ENCODE measurements at places on chromosomes 2 and 18.

- no peak for DNase-seq
These were observed 254.6 kb downstream of the CDH20 start for GRCh38 chr18:61587865-61588264.

GRCh38 chr2:42142547-42143184 lies 26.5 kb upstream of the EML4 start:
- no peak for DNase-seq

DNA sequence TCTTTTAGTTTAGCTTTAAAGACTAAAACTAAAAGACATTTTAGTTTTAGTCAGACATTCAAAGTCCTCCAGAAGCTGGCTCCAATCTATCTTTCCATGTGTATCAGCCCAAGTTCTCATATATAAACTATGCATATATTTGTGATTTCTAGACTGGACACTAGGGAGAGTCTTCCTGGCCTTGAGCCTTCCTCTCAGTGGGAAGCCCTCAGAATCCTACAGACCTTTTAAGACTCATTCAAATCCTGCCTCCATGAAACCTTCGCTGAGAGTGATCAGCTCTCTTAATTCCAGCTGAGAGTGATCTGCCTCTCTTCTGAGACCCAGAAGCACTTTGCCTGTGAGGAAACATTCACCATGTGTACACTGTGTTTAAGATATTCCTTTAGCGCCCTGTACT lies 452.7 kb downstream of the TGIF1 start:
- DNase-seq: no peak

- DNase-seq: no peak
These were observed 96.3 kb downstream of the PHLPP1 start for GRCh38 chr18:62811674-62812073.

DNA sequence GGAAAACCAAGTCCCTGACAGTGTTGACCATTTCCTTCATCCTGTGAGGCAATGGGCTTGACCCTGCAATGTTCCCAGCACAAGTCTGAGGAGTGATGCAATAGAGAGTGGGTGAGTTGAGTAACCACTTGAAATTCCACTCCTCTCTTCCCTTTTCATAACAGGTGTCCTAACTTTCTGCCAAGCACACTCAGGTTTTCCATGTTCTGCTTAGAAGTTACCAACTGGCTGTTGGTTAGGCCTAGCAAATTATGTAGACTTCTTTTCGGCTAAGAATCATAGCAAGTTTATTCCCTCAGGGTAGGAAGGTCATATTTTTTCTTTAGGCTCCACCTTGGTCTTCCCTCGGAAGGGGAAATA lies 11.5 kb downstream of the GNLY start:
- no peak for DNase-seq

DNA sequence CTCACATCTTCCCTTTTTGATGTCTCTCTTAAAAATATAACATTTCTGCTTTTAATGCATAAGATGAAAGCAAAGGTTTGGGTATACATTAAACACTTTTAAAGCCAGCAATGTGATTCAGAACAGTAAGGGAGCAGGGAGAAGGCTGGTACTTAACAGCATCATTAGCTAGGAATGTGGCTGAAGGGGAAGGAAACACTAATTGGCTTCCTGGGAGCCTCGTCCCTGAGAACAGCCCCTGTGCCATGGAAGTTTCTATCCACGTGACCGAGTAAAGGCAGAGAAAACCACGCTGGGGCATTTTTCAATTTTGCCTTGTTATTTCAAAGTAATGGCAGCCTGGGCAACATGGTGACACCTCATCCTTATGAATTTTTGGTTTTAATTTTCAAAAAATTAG lies 109.2 kb upstream of the GPC1 start:
- no peak for DNase-seq

DNA sequence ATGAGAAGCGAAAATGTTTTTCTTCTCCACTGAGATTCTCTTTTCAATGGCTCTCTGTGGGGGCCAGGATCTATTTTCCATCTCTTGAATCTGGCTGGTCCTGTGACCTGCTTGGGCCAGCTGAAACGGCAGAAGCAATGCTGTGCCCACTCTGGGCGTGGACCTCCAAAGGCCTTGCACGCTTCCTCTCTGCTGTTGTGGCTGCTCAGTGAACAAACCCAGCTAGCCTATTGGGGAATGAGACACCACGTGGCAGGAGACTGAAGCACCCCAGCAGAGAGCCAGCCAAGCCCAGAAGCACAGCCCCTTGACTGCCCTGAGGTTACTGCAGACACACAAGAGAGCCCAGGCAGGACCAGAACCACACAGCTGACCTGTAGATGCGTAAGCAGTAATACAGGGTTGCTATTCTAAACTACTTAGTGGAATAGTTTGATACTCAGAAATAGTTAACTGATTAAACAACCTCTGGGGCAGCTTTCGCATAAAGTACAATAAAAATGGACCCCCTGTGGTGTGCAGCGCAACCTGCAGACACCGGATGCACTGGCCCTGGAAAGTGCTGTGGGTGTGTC lies 221.7 kb upstream of the SH3BP4 start:
- no peak for DNase-seq

- DNase-seq: no peak
These were observed 120.5 kb downstream of the LYPD6B start for GRCh38 chr2:149158957-149159356.

GRCh38 chr2:239267288-239267951 lies 133.4 kb downstream of the HDAC4 start:
- DNase-seq: peak; percentile 79

GRCh38 chr18:40249390-40250080 lies 1705.5 kb upstream of the PIK3C3 start:
- no peak for DNase-seq

- DNase-seq: no peak
These were observed 47.5 kb upstream of the MAP3K20 start for GRCh38 chr2:173028141-173028540.

DNA sequence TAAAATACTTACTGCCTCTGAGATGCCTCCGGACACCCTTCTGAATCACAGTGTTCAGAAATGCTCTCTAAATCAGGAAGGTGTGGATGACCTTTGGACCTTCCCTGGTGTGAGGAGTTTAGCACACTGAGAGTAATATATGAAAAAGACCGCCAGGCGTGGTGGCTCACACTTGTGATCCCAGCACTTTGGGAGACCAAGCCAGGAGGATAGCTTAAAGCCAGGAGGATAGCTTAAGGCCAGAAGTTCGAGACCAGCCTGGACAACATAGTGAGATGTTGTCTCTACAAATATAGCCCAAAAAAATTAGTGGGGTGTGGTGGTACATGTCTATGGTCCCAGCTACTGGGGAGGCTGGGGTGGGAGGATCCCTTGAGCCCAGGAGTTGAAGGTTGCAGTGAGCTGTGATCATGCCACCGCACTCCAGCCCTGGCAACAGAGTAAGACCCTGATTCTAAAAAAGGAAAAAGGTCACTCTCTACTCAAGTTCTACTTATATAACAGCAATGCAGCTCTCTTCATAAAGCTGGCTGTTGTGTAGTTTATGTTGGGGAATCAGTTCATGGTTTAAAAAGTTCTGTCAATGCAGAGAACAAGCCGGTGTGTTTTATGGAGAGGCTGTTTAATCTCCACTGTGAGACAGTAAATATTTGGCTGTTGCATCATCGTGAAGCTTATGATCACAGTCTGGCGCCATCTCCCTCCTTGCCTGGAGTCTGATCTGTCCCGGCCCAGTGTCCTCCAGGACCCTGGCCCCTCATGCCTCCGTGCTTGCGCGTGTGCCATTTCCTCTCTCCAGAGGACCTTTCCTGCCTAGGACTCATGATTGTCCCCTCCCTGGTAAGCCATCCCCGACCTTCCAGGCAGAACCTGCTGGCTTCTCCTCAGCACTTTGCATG lies 184.5 kb downstream of the FAM210A start:
- no peak for DNase-seq

GRCh38 chr2:151299920-151300539 lies 10.6 kb upstream of the NMI start:
- DNase-seq: no peak

- no peak for DNase-seq
These were observed 2.7 kb downstream of the GEN1 start for GRCh38 chr2:17756668-17757067.

- no peak for DNase-seq
These were observed 67.2 kb upstream of the RAB6C start for GRCh38 chr2:129912066-129912820.

GRCh38 chr2:56502616-56503015 lies 318.8 kb downstream of the CCDC85A start:
- DNase-seq: no peak

DNA sequence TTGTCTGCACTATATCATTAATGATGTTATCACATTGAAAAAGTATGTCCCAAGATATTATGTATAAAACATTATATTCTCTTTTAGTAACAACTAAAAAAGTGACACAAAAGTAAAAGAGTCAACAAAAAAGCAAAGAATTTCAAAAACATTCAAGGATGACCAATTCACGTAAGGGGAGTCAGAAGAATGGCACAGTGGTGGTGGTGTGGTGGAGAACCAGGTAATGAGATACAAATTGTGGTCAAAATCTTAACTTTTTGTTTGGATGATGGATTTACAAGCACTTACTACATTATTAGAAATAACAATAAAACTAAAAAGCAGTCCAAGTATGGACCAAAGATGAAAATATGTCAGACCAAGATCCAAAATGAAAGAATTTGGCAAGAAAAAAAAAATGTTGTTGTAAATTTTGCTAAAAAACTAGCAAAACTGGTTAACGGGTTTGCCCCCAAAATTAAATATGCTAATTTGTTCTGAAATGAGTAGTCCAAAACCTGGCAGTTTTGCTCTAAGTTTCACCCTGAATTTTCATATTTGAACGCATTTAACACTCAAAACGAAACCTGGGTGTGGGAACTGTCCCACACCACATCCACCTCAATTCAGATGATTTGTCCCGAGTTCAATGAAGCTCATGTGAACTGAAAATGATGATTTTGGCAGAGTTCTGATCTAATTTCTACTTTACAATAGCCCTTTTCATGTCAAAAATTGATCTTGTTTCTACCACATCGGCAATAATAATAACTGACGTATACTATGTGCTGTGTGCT lies 135.8 kb downstream of the IKZF2 start:
- DNase-seq: no peak

GRCh38 chr2:223952280-223952968 lies 4.8 kb upstream of the MRPL44 start:
- no peak for DNase-seq

GRCh38 chr18:26780520-26781325 lies 84.8 kb downstream of the AQP4 start:
- DNase-seq: no peak

GRCh38 chr18:58299936-58300335 lies 255.9 kb downstream of the NEDD4L start:
- no peak for DNase-seq

DNA sequence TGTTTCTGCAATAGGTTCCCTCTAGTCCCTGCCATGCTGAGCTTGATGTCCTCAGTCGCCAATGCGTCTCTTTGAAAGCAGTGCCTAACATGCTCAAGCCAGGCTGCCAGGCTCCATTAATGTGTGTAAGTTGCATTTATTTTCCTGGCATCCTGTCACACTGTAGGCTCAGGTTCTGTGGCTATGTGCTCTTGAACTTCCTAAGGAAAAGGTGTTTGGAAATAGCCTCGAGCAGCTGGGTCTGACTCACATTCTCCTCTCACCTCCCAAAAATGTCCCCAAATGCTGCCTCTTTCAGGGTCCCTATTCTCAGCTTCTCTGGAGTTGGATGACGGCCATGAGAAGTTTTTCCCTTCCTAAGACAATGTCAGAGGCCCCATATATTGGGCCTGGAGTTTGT lies 58.0 kb upstream of the SLC14A2 start:
- no peak for DNase-seq

DNA sequence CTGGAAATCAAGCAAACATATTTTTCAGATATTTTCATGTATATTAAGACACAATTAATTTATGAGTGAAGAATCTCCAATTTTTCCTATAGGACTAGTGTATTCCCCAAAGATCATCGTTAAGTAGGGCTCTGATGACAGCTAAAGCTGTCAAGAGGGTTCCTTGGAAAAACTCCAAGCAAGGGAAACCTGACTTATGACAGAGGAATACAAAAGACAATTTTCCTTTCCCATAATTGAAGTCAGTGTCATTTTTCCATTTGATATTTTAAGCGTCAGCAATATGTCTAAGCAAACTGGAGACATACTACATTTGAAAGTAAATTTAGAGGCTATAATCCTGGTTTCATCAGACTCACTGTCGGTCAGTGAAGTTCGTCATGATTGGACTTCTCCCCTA lies 36.1 kb downstream of the RIT2 start:
- no peak for DNase-seq

GRCh38 chr18:6106091-6106685 lies 210.9 kb upstream of the TMEM200C start:
- DNase-seq: no peak

DNA sequence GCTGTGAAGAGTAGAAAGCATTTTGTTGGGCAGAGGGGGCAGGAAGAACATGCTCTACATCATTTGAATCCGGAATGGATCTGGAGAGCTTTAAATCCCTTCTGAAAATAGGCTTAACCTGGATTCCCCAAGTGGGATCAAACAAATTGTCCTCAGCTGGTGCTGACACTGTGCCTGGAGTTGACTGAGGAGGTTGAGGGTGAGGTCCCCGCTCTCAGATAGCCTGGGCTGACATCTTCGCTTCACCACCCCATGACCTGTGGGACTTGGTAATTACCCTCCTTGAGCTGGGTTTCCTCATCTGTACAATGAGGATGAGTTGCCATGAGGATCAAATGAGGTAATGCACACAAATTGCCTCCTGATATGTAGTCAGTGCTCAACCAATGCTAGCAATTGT lies 117.8 kb upstream of the SMAD2 start:
- no peak for DNase-seq

DNA sequence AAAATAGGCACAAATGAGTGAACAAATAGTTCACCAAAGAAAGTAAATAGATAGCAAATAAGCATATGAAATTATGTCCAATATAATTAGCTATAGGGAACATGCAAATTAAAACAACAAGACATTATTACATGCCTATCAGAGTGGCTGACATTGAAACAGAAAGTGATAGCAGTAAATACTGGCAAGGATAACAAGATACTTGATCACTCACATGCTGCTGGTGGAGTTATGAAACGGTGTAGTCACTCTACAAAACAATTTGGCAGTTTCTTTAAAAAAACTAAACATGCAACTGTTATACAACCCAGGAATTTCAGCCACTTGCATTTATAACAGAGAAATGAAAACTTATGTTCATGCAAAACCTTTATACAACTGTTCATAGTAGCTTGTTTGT lies 439.2 kb upstream of the ACVR2A start:
- no peak for DNase-seq

DNA sequence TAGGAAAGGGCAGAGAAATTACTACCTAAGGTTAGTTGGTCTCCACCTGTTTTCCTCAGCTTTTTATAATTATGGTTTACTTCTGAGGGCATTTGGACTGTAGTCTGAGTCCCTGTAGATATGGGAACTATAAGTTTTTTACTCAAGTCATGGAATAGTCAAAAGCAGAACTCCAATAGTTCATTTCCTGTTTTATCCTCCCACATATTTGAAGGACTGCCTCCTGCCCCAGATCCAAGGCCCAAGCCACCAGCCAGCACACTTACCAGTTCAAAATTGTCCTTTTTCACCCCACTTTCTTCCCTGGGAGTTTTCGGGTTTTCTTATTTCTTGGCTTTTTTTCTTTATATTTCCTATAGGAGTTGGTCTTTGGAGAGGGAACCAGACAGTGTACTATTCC lies 164.1 kb downstream of the MBD5 start:
- no peak for DNase-seq
